ENCODE measurements at places on chromosomes 11 and 22. TPM values are rescaled to one million over a fixed set of nuclear protein-coding genes. Genes with fewer than 3 reads are reported as not detected.

DNA sequence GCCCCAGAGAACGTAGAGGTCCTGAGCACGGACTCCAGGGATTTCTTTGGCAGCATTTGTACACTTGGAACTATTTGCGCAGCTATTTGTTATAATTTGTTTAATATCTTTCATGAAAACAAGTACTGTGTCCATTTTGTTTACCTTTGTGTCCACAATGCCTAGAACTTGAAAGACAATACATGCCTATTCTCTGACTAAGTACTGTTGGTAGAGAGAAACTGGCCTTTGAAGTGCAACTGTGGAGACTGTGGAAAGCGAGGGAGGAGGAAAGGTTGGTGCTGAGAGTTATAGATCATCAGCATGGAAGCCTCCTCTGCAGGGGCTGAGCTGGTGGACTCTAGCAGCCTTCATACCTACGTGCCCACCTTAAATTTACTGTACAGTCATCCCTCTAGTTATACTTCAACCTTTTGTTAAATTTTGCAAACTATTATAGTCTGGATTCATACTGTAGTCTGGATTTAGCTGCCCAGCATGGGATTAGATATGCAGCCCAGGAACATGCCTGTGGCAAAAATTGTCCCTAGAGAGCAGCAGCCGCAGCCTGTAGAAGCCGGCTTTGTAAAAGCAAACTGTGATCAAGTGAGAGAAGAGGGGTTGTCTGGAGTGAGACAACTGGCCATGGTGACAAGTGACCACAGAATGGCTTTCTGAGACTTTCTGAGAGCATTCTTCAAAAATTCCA, 24.2 kb upstream of the YAP1 start:
- H3K36me3 ChIP-seq, result no peaks in the 10 kb centered on the region
- no peaks in the 10 kb centered on the region for H3K27me3 ChIP-seq
- no peak for DNase-seq

Gene TMEM132A
- not detected for total RNA-seq

DNA sequence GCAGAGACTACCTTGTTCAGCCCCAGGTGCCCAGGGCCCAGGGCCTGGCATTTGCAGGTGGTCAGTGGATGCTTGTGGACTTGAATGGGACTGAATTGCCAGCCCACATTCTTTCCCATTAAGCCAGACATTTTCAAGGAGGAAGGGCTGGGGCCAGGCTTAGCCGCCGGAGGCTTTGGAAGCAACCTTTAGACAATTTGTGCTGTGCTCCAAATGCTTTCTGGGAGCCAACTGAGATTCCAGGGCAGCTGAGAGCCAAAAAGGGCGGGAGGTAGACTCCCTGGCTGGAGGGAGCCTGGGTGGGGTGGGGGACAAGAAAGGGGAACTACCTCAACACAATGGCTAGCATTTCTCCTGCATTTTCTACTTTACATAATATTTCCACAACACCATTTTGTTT, 54.8 kb upstream of the TIMP3 start:
- no peaks in the 10 kb centered on the region for H3K4me1 ChIP-seq
- no peak for DNase-seq
- H3K27ac ChIP-seq, result no peak overlapping the region
- no peaks in the 10 kb centered on the region for H3K36me3 ChIP-seq

Gene FGF4
- not detected for total RNA-seq

- no peaks in the 10 kb centered on the region for H3K27me3 ChIP-seq
- H3K36me3 ChIP-seq, result peaks cover 33% of the 10 kb centered on the region
- no peak overlapping the region for H3K27ac ChIP-seq
- DNase-seq, result no peak
- no peak overlapping the region for H3K4me3 ChIP-seq
These were observed 14.1 kb downstream of the CAPRIN1 start for GRCh38 chr11:34065505-34066203.

GRCh38 chr11:119975561-119976152, 162.3 kb downstream of the TRIM29 start:
- no peak overlapping the region for H3K4me3 ChIP-seq
- H3K27me3 ChIP-seq, result peaks cover 6% of the 10 kb centered on the region
- DNase-seq, result no peak
- no peak overlapping the region for H3K27ac ChIP-seq
- H3K4me1 ChIP-seq, result no peaks in the 10 kb centered on the region

GRCh38 chr11:35997902-35998520, 54.1 kb downstream of the LDLRAD3 start:
- no peak overlapping the region for H3K27ac ChIP-seq
- DNase-seq, result no peak
- no peak overlapping the region for H3K4me3 ChIP-seq
- no peaks in the 10 kb centered on the region for H3K27me3 ChIP-seq

Gene APOBEC3F
- 6.5 TPM for total RNA-seq

DNA sequence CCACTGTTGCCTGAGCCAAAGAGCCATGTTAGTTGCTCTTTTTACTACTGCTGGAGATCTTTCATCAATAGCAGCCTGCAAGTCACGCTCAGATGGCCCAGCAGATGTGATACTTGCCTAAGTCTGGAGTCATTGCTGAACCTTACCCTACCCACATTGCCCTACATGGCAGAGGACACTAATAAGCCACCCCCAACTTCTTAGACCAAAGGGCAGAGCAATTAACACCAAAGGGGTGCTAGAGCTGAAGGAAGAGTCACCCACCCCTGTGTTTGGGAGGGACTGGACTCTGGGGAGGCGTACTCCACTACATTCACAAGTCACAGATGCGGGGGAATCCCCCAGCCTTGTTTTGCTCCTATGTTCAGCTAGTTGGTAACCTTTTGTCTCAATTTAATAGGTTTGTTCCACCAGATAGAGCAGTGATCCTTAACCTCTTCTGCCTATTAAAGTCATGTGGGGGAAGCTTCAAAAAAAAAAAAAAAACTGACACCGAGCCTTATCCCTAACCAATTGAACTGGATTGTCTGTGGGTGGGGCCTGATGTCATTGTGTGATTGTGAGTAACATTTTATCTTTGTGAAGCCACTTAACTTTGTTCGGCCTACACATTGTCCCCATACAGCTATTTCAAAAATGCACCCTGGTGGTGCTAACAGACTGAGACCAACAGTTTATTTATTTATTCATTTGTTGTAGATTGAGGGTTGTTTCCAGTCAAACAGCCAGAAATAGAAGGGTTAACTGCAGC, 13.1 kb downstream of the ADM start:
- H3K36me3 ChIP-seq, result no peaks in the 10 kb centered on the region
- H3K27ac ChIP-seq, result no peak overlapping the region
- no peak for DNase-seq

DNA sequence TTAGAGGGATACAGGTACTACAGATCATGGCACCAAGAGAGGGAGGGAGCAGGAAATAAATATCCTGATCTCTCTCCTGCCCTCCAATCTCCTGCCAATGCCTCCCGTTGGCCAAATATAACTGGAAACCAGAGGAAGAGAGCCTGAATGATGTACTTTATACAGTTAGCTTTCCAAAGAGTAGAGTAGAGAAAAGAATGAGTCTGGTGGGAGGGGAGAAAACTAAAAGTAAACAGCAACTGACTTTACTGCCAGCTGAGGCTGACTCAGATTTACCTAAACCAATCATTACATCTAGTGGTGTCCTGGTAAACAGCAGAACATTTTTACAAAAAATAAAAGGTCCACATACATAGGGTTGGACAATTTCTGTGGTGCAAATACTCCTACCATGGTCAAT, 5.1 kb downstream of the MPZL3 start:
- no peaks in the 10 kb centered on the region for H3K36me3 ChIP-seq
- H3K27ac ChIP-seq, result peak overlapping the region; percentile 18
- H3K4me3 ChIP-seq, result no peak overlapping the region
- H3K27me3 ChIP-seq, result no peaks in the 10 kb centered on the region

Gene MAPK8IP1
- 2.3 TPM for total RNA-seq
